Upper lobe of left lung (tissue), 6 donors: ENCODE measurements at places on chromosomes 1 and 21. TPM values are rescaled to one million over a fixed set of nuclear protein-coding genes. Genes with fewer than 3 reads are reported as not detected.

PTGER3 gene
- total RNA-seq = 1.4 TPM

HHIPL2 gene
- total RNA-seq = 0.76 TPM

TEDDM1 gene
- total RNA-seq = not detected

FCGR3B gene
- total RNA-seq = 6.3 TPM

FMO3 gene
- 9.1 TPM for total RNA-seq

TDRKH gene
- total RNA-seq = 12.7 TPM

PEAR1 gene
- 9.7 TPM for total RNA-seq

NES gene
- 25.9 TPM for total RNA-seq

ATP1A2 gene
- 4.1 TPM for total RNA-seq

SPRR4 gene
- total RNA-seq = not detected

OPTC gene
- total RNA-seq = not detected

FAM78B gene
- 0.80 TPM for total RNA-seq

TBX19 gene
- 2.3 TPM for total RNA-seq

SYT6 gene
- total RNA-seq = not detected

NRAS gene
- total RNA-seq = 23.7 TPM

ZBED6 gene
- 15.8 TPM for total RNA-seq
